ENCODE measurements at places on chromosomes 6 and 20.
A peak's percentile ranks its signal among the peaks of the same experiment; 100 is the strongest.

DNA sequence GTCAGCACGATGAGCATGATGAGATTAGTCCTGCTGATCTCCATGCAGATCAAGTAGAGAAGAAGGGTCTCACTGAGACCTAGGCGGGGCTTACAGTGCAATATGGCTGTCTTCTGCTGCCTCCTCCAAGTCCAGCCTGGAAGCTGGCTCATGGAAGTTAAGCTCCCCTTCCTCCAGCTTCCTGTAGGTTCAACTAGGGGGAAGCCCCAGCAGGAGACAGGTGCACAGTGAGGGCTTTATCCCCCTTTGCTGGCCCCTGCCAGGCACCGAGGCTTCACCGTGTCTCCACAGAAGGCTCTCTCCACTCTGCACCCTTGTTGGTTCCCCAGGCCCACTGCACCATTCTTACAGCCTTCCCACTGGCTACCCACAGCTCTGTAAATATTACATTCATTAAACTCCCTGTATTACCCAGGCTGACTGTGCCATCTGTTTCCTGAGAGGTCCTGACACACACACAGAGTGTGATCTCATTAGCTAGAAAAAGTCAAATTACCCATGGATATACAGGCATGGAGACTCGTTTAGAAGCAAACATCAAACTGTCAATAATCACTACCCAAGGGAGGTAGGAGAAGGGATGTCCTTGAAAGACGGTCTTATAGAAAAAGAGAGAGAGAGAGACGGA is 90.4 kb downstream of the SLC2A10 start:
- DNase-seq: no peak

GRCh38 chr6:35141007-35141655 is at the start of gene TCP11:
TCP11 (minus strand) TSS chr6:35141339; CDS start chr6:35140870, 469 bp downstream.
- DNase-seq: no peak

DNA sequence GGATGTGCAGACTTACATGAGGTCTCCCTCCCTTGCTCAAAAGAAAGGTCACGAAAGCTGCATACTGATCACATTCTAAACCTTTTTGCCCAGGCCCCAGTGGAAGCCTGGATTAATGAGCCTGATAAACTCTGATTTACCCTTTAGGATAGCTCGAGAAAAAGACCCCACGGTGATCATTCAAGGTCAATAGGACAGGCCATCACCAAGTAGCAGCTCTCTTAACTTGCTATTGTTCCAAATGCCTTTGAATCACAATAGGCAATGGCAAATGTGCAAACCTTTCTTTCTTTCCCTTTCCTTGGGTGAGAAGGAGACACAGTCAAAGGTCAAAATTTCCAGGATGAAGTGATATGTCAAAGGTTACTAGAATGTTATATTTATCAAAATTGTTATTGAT is 327.3 kb downstream of the HDGFL1 start:
- no peak for DNase-seq

GRCh38 chr6:169556758-169557548 is 144.9 kb downstream of the WDR27 start:
- DNase-seq: no peak

- DNase-seq: no peak
These were observed 381.8 kb downstream of the KIF16B start for GRCh38 chr20:16191496-16191895.

- DNase-seq: no peak
These were observed 26.2 kb downstream of the ATXN1 start for GRCh38 chr6:16735014-16735413.

GRCh38 chr6:18302561-18303439 is 38.5 kb upstream of the DEK start:
- DNase-seq: peak; percentile 22

DNA sequence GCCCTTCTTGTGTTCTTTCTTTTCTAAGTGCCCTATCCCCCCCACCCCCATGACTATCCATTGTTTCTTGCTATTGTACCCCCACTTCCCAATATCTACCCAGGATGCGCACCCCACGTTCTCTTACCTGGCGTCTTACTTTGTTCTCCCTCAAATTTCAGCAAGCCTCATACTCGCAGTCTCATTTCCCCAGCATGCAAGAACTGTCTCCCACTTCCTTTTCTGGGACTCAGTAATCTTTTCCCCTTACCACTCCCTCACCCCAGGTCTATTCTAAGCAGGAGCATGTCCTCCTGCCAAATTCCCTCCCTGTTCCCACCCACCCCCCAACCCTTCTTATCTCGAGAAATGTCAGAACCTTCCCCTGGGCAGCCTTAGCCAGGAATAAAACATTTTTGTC is 1.7 kb upstream of the EHMT2 start:
- no peak for DNase-seq

DNA sequence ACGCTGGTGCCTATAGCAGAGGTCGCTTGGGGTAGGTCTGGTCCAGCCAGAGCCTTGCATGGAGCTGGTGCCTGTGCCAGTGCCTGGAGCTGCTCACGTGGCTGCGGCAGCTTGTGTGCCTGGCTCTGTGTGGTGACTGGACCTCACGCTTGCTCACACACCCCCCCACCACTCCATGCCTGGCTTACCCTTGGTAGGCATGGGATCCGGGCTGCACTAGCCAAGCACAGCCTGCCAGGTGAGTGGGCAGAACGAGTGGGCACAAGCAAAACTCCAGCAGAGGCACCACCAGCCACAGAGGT is 13.0 kb upstream of the DBNDD2 start:
- DNase-seq: no peak

DNA sequence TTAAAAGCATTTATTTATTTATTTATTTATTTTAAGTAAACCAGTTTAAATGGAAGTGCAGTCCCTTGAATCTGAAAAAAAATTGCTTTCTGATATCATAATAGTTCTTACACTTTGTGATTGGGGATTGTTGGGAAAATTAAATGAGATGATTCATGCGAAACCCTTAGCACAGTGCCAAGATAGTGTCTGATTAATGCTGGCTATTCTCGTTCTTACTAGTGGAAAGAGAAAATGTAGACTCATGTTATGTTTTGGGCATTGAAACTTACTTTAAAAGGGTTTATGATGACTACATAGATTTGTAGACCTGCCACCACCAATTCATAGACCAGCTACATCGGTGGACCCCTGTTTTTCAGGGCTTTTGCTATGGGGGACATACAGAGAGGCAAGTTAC is 229.2 kb upstream of the ZFP64 start:
- no peak for DNase-seq

GRCh38 chr6:168091381-168092264 is 12.6 kb upstream of the FRMD1 start:
- no peak for DNase-seq

All from SK-N-DZ (cell line).